Tracheal epithelial cell (primary cell): ENCODE measurements at places on chromosomes 16 and 17. TPM values are rescaled to one million over a fixed set of nuclear protein-coding genes. Genes with fewer than 3 reads are reported as not detected.

Gene HOXB1
- not detected in 2 replicates for total RNA-seq

Gene PRSS33
- not detected in 2 replicates for total RNA-seq

Gene GSG1L2
- total RNA-seq: not detected in 2 replicates

Gene RNF43
- 4.6 and 6.0 TPM in 2 replicates for total RNA-seq

Gene DDX5
- total RNA-seq: 266 and 276 TPM in 2 replicates
